ENCODE measurements at places on chromosomes 5 and 9. TPM values are rescaled to one million over a fixed set of nuclear protein-coding genes. Genes with fewer than 3 reads are reported as not detected.

NUP188 gene
- 43.0 TPM for total RNA-seq

PDCD1LG2 gene
- not detected for total RNA-seq

DMGDH gene
- 0.41 TPM for total RNA-seq

GGTA1 gene
- total RNA-seq, result 37.8 TPM

FCHO2 gene
- 45.4 TPM for total RNA-seq

- H3K4me1 ChIP-seq, result no peaks in the 10 kb centered on the region
- no peaks in the 10 kb centered on the region for H3K36me3 ChIP-seq
- H3K27ac ChIP-seq, result no peak overlapping the region
- H3K27me3 ChIP-seq, result peaks cover 47% of the 10 kb centered on the region
Observed at GRCh38 chr5:73273379-73274050, 100.5 kb downstream of the TMEM174 start.

DNA sequence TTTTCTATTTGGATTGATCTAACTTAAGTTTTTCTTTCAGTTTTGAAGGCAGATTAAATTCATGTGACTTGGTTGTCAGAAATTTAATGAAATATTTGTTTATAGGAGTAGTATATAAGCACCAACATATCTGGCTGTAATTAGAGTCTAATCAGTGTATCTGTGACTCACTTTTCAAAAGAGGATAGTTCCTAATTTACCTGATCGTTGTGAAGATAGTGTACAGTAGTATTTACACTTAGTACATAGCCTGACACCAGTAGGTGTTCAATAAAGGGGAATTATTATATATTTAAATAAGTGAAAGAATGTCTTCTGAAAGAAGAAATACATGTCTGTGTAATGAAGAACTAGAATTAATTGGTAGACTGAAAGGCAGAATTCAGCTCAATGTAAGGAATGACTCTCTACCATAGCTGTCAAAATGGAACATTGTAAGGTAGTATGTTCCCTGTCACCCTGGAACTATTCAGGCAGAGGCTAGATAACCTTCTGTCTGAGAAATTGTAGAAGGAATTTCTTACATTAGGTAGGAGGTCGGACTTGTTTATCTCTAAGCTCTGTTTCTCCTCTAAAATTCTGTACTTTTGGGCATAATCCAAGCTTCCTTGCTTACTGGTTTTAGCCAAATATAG, 8.6 kb downstream of the TGFBR1 start:
- DNase-seq, result no peak
- peak overlapping the region; percentile 30 for H3K27ac ChIP-seq
- peaks cover 24% of the 10 kb centered on the region for H3K4me1 ChIP-seq
- H3K36me3 ChIP-seq, result no peaks in the 10 kb centered on the region

- no peak overlapping the region for H3K4me3 ChIP-seq
- H3K36me3 ChIP-seq, result no peaks in the 10 kb centered on the region
- no peak for DNase-seq
- no peaks in the 10 kb centered on the region for H3K4me1 ChIP-seq
- no peak overlapping the region for H3K27ac ChIP-seq
- no peaks in the 10 kb centered on the region for H3K27me3 ChIP-seq
Observed at GRCh38 chr5:166342402-166342801, 1949.0 kb upstream of the WWC1 start.

GRCh38 chr5:55694152-55694830, 17.8 kb downstream of the SLC38A9 start:
- H3K4me1 ChIP-seq, result peaks cover 9% of the 10 kb centered on the region
- H3K27me3 ChIP-seq, result no peaks in the 10 kb centered on the region
- no peak for DNase-seq
- H3K4me3 ChIP-seq, result no peak overlapping the region

DNA sequence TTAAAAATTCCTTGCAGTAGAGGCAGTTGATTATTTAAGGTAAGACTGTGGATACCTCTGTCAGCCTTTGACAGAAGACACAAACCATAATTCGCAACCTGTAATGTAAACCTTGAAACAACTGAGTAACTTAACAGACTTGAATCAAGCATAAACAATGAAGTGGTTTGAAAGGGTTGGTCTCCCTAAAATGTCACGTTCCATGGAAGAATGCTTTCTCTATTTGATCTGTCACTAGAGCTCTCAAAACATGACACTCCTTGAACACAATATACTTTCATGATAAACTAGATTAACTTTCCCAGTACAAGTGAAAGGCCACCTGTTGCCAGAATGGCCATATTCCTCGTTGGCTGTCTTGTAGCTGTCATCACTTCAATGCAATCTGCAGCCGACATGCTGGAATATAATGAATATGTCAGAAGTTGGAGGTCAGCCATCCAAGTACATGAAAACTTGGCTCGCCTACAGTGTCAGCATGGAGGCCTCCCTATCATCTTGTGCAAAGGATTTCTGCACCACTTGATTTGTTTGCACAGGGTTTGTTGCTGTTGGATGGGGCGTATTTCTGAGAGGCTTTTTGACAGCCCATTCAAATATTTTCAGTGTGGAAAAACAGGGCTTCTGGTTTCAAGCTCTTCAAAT, 228.0 kb downstream of the TLE4 start:
- H3K4me3 ChIP-seq, result no peak overlapping the region
- no peaks in the 10 kb centered on the region for H3K27me3 ChIP-seq
- DNase-seq, result no peak

- DNase-seq, result no peak
- no peaks in the 10 kb centered on the region for H3K36me3 ChIP-seq
- H3K4me1 ChIP-seq, result no peaks in the 10 kb centered on the region
- no peak overlapping the region for H3K4me3 ChIP-seq
- no peaks in the 10 kb centered on the region for H3K27me3 ChIP-seq
Observed at GRCh38 chr5:135429301-135430134, 17.6 kb downstream of the DCANP1 start.

DNA sequence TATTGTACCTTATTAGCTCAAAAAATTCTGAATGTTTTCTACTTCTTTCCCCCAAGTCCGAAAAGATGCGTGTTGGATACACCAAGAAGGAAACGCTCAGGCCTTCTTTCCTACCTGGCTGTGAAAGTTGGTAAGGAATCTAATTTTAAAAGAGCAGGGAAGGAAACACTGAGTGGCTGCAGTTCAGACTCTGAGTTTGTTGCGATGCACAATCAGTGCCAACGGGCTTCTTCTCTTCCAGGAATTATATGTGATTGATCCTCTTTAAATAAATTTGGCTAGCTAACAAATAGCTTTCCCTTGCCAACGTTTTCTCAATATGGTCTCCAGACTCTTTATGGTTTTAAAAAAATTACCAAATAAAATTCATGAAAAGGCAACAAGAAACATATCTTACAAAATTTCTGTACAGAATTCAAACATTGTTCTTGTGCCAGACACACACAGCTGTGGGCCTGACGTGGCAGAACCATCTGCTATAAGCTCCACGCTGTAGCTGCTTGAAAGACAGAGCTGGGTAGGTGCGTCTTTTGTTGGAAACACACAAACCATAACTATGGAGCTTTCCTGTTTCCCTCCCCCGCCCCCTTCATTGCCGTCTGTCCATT, 493.1 kb downstream of the ZNF608 start:
- H3K4me3 ChIP-seq, result no peak overlapping the region
- no peaks in the 10 kb centered on the region for H3K36me3 ChIP-seq

DNA sequence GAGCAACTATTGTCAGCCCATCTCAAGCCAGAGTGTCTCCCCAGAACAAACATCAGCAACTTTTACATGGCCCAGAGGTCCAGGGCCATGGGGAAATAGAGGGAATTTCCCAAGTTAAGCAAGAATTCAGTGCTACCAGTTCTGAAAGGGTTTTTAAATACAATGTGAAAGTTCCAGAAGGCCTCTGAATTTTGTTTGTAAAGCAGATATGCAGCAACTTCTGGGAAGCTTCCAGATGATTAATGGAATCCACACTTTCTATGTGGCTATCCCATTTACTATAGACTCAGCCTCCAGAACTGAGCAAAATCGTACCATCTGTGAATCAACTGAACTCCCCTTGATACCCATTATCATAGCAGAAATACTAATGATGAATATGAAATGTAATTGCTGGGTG, 93.8 kb downstream of the FEM1C start:
- H3K27me3 ChIP-seq, result no peaks in the 10 kb centered on the region
- no peaks in the 10 kb centered on the region for H3K36me3 ChIP-seq
- DNase-seq, result no peak
- peak overlapping the region; percentile 74 for H3K27ac ChIP-seq
- no peak overlapping the region for H3K4me3 ChIP-seq

DNA sequence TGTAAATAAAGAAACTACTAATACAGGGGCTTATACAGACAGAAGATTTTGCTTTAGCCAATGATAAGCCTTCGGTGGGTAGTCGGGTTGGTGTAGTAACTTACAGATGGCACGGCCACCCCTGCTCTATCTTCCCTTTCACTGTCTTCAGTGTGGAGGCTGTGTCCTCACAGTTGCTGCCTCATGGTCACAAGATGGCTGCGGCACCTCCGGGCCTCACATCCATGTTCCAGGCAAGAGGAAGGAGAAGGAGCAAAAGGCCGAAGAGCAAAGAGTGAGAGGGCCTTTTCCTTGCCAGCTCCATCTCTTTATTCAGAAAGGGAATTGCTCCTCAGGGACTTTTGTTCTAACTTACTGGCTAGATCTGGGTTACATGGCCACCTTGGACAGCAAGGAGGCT, 22.2 kb upstream of the IER5L start:
- H3K27me3 ChIP-seq, result peaks cover 5% of the 10 kb centered on the region
- H3K4me3 ChIP-seq, result no peak overlapping the region
- no peak for DNase-seq
- no peak overlapping the region for H3K27ac ChIP-seq

DNA sequence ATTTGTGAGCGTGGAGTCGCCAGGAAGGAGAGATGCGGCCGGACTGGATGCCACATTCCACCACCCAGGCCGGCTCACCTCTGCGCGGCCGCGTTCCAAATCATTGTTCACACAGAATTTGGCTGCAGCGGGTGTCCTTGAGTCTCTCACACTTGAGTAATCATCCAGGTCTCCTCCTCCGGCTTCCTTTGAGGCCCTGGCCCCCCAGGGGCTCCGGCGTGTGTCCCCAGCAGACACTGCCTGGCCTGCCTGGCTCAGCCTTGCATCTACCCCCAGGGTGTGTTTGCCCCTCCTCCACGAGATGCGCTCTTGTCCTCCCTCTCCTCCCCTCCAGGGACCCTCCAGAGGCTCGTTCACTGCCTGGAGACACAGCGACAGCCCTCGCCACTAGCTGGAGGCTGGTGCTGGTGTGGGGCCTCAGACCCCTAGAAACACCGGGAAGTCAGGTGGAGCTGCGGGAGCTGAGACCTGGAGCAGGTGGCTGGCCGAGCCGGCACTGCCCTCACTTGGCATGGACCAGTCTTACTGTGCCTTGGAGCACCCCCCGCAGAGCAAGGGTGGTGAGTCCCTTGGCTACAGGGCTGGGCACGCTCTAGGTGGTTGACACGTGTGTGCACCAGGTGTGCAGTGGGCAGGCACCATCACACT, 7.0 kb upstream of the SLC9A3 start:
- no peak overlapping the region for H3K4me3 ChIP-seq
- H3K27ac ChIP-seq, result no peak overlapping the region
- no peak for DNase-seq
- peaks cover 93% of the 10 kb centered on the region for H3K27me3 ChIP-seq
- H3K36me3 ChIP-seq, result no peaks in the 10 kb centered on the region
